GM03348 (cell line): ENCODE measurements at places on chromosomes 6 and 20.

GRCh38 chr6:27795697-27796494, 116.3 kb downstream of the OR2B2 start:
- DNase-seq, result peak; percentile 78

- no peak for DNase-seq
Observed at GRCh38 chr20:64268174-64268573, 12.6 kb downstream of the PCMTD2 start.

- no peak for DNase-seq
Observed at GRCh38 chr6:16849280-16849987, 88.2 kb upstream of the ATXN1 start.

GRCh38 chr20:20360464-20360863, 7.4 kb upstream of the INSM1 start:
- peak; percentile 85 for DNase-seq

GRCh38 chr6:32976334-32977069, 8.1 kb downstream of the BRD2 start:
- DNase-seq, result no peak

- no peak for DNase-seq
Observed at GRCh38 chr20:50794181-50794845, 548 bp upstream of the BCAS4 start.

DNA sequence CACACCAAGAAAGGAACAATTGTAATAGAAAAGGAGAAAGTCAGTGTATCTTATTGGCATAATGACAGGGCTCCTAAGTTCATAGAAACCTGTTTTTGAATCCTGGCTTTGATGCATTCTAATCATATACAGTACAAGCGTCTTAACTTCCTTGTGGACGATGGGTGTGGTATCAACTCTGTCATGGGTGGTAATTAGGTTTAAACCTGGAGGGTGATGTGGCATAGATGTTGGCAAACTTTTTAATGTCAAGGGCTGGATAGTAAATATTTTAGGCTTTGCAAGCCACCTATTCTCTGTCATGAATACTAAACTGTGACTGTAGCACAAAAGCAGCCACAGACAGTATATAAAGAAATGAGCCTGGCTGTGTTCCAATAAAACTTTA, 138.7 kb upstream of the EDN1 start:
- DNase-seq, result no peak
